Thoracic aorta (tissue), 2 donors: ENCODE measurements at places on chromosomes 12 and 14. TPM values are rescaled to one million over a fixed set of nuclear protein-coding genes. Genes with fewer than 3 reads are reported as not detected.

- H3K27ac ChIP-seq, result no peak overlapping the region
- H3K4me1 ChIP-seq, result no peaks in the 10 kb centered on the region
- H3K27me3 ChIP-seq, result no peaks in the 10 kb centered on the region
- DNase-seq, result no peak
- H3K36me3 ChIP-seq, result no peaks in the 10 kb centered on the region
Observed at GRCh38 chr14:25095736-25096437, 45.9 kb upstream of the STXBP6 start.

Gene ZNF740
- 28.4 TPM for total RNA-seq

DNA sequence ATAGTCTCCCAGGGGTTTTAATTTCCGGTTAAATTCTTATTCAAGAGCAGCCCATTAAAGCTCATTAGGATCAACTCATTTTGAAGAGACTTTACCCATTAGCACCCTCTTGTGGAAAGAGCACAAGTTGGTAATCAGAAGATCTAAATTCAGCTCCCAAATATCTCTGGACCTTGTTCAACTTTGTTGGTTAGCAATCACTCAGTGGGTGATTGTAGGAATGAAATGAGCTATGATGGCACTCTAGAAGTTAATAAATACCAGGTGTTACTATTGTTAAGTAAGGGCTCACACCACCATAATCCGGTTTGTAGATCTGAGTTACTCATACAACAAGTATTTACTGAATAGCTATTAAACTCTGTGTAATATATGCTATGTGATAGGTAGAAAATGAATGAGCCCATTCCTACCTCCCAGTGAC, 42.9 kb downstream of the TRIP11 start:
- no peak for DNase-seq
- H3K4me1 ChIP-seq, result peaks cover 23% of the 10 kb centered on the region
- peak overlapping the region; percentile 18 for H3K27ac ChIP-seq
- H3K4me3 ChIP-seq, result no peak overlapping the region

GRCh38 chr12:50070314-50071060, 13.1 kb downstream of the ASIC1 start:
- no peaks in the 10 kb centered on the region for H3K36me3 ChIP-seq
- no peak overlapping the region for H3K27ac ChIP-seq
- H3K27me3 ChIP-seq, result no peaks in the 10 kb centered on the region
- DNase-seq, result no peak

DNA sequence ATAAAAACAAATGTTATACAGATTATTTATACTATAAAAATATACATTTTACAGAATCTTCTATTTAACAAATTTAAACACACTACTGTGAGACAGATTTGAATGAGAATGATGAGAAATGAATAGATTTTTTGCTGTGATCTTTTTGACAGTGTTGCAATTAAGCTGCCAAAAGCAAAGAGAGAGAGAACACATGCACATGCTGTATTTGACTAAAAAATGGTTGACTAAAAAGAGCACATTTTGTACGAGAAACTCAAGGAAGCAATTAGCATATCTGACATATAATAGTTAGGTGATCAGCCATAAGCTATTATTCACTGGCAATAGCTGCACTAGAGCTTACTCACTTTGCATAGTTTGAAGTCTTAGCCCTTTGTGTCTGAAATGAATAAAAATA, 115.8 kb downstream of the SYT10 start:
- H3K27me3 ChIP-seq, result no peaks in the 10 kb centered on the region
- no peak for DNase-seq
- no peaks in the 10 kb centered on the region for H3K4me1 ChIP-seq
- H3K4me3 ChIP-seq, result no peak overlapping the region
- no peak overlapping the region for H3K27ac ChIP-seq

DNA sequence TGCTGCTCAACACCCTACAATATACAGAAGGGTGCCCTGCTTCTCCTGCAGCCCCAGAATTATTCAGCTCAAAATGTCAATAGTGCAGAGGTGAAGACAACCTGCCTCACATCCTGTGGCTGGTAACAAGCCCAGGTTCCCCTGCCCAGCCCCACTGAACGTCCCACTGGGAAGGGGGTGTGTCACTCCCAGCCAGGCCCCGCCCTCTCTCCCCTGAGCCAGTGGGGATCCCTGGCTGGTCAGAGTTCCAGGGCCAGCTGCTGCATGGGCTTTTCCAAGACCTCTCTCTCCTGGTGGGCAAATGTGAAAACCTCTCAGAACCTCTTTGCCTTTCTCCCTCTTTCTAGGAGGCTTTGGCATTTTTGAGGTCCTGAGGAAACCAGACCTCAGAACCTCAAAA, 13.7 kb upstream of the LHX5 start:
- no peaks in the 10 kb centered on the region for H3K36me3 ChIP-seq
- no peaks in the 10 kb centered on the region for H3K4me1 ChIP-seq
- H3K4me3 ChIP-seq, result no peak overlapping the region
- no peak overlapping the region for H3K27ac ChIP-seq

Gene MYF6
- not detected for total RNA-seq

GRCh38 chr14:37197421-37198272, at the start of gene MIPOL1:
Gene MIPOL1, plus strand, starts transcription at chr14:37197937. Its CDS starts 49,952 bp downstream, at chr14:37247889.
- no peaks in the 10 kb centered on the region for H3K27me3 ChIP-seq
- DNase-seq, result peak; percentile 21
- H3K4me3 ChIP-seq, result peak within 1 kb of the TSS; percentile 76
- no peaks in the 10 kb centered on the region for H3K36me3 ChIP-seq

Gene C12orf60
- 0.27 TPM for total RNA-seq

DNA sequence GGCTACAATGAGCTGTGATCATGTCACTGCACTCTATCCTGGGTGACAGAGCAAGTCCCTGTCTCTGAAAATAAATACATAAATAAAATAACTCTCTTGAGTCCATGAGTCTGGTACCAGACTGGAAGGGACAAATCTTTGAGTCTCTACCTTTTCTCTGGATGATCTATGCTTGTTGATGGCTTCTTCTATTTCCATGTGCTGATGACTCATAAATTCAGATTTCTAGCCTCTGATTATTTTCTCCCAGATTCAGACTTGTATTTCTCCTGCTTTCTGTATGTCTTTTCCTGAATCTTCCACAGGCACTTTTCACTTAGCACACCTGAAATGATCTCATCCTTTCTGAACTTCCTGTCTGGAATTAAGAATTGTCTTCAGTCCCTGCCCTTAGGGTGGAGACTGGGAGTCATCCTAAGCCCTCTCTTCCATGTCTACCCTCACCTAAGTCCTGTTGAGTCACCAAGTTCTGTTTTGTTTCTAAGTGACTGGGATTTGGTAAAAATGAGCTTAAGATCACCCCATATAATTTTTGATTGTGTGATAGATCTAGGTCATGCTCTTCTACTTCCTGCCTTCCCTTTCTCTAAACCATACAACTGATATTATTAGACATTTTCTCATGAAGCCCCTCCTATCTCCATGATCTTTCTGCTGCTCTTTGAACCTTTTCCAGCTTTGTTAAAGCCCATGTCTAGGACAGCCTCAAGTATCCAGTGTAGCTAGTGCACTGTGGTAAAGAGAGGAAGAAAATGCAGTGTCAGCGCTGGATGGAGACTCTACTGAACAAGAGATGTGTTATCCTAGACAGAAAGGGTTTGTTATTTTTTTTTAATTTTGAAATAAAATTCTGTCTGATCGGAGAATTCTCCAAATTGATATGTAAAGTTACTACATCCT, 13.1 kb downstream of the AKAP6 start:
- no peak overlapping the region for H3K27ac ChIP-seq
- no peak overlapping the region for H3K4me3 ChIP-seq
- no peaks in the 10 kb centered on the region for H3K36me3 ChIP-seq

DNA sequence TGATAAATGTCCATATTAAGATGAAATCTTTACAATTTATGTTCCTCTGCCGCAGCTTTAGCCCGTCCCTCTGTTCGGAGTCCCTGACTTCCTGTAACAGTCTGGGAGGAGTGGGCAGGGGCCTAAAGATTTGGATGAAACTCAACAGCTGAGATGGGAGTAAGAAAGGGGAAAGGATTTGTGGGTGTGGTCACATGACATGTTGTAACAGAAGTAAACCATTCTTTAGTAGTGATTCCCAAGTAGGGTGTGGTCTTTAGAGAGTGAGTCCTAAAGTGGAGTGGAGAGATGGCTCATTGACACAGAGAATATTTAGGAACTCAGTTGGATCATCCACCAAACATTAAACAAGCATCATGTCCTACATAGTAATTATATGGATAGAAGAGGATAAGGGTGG, 12.9 kb downstream of the TMEM117 start:
- DNase-seq, result no peak
- no peak overlapping the region for H3K27ac ChIP-seq
- H3K27me3 ChIP-seq, result no peaks in the 10 kb centered on the region
- H3K4me1 ChIP-seq, result no peaks in the 10 kb centered on the region
